ENCODE measurements at places on chromosomes 7 and 10.
A peak's percentile ranks its signal among the peaks of the same experiment; 100 is the strongest.

DNA sequence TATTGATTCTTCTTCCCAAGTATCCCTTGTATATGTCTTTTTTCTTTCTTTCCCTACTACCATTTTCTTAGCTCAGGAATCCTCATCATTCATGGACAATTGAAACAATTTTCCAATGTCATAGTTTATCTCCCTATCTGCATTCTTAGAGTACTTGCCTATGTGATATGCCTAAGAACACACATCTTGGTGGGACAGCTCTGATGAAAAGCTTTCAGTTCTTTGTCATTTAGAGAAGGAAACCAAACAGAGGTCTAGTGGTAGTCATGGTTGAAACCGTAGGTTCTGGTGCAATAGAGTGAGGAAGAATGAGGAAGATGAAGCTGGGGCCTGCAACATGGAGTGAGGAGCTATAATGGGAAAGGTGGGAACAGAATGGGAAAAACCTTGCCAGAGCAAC, 28.2 kb downstream of the TDRD1 start:
- no peak for DNase-seq

DNA sequence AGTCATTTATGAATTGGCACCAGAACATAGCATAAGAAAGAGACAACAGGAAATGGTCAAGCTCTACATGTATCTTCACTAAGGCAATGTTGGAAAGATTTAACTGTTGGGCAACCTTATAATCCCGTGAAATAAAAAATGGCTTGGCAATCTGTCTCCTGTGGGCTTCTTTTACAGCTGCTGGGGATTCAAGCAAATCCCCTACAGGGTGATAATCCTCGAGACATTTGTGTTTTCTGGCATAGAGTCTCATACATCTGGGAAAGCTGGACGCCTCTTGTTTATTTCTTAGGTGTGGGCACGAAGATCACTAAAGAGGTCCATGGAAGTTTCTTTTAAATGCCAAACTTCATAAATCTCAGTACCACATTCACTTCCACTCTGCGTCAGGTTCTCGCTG, 82.2 kb upstream of the GPR141 start:
- no peak for DNase-seq

DNA sequence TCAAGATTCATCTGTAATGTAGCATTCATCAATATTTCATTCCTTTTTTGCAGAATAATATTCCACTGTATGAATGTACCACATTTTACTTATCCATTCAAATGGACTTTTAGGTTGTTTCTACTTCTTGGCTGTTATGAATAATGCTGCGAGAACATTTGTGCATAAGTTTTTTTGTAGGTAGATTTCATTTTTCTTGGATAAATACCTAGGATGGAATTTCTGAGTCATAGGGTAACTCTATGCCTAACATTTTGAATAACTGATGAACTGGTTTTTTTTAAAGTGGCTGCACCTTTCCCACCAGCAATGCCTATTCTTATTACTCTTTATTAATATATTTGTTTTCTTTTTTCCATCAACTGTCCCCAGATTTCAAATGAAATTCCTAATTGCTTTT, 9.1 kb upstream of the XPNPEP1 start:
- no peak for DNase-seq

DNA sequence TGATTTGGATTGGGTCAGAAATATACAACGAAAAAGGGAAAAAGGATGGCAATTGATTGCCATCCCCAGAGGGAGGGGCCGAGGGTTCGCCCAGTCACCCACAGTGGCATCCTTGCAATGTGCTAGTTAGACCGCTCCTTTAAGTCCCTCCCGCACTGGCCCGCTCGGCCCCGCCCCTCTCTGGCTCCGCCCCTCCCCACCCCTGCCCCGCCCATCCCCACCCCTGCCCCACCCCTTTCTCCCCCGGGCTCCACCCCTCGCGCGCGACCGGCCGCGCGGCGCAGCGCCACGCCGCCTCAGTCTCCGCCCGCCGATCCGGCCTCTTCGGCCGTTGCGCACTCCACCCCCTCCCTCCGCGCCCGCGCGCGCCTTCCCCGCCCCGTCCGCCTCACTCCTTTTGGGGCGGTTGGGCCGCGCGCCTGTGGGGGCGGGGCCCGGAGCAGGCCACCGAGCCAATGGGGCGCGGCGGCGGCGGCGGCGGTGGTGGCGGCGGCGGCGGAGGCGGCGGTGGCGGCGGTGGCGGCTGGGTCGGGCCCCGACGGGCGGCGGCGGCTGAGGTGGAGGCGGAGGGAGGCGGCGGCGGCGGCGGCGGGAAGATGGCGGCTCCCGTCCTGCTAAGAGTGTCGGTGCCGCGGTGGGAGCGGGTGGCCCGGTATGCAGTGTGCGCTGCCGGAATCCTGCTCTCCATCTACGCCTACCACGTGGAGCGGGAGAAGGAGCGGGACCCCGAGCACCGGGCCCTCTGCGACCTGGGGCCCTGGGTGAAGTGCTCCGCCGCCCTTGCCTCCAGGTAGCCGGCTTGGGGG, at the start of gene VKORC1L1:
Gene VKORC1L1 (plus strand): TSS at position 299 of the 806 bp plus-strand sequence. CDS start 298 bp downstream, at position 597.
- peak; percentile 95 for DNase-seq

GRCh38 chr7:46072722-46073121, 151.7 kb upstream of the IGFBP3 start:
- no peak for DNase-seq

GRCh38 chr7:130841416-130841815, 107.4 kb upstream of the KLF14 start:
- no peak for DNase-seq

DNA sequence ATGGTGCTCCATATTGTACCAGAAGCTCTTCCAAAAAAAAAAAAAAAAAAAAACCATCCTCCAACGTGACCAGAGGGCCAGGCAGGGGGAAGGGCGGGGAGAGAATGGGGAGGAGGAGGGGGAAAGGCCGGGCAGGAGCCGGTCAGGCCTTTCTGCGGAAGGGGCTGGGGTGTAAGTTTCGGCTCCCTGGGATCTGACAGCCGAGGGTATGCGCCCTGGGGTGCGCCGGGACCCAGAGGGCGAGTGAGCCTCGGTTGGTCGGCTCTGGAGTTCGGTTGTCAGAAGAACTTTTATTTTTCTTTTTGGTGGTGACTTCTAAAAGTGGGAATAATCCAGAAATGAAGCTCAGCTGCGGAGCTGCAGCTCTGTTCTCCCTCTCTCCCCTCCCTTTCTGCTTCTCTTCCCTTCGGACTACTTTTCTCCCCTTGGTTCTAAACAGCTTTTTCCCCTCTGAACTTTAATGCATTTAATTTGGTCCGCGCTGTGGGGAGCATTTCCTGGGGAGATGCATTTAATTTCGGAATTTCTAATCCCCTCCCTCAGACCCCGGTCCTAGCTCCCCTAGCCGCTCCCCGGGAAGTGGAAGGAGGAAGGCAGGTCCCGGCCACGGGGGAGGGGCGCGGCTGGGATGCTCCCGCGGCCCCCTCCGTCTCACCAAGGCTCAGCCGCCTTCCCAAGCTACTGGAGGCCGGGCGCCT, 3.9 kb upstream of the PAX2 start:
- DNase-seq, result peak; percentile 46

- DNase-seq, result no peak
These were observed 34.5 kb downstream of the SMURF1 start for GRCh38 chr7:99109108-99110051.

DNA sequence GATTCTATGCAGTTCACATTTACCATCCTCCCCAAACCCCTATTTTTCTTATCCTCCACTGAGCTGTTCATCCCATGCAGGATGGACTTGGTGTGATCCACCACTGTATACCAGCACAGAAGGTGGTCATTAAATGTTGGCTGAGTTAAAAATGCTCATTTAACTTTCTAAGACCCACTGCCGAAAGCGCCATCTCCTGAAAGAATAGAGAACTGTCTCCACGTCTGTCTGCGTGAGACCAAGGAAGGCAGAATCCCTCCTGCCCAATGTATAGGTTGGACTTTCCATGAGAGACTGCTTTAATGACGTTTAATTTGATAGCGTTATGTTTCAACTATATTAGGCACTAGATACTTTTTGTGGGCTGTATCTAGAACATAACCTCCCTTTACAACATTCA, 124.3 kb downstream of the GPAM start:
- no peak for DNase-seq
